SW 1271 (cell line): ENCODE measurements at places on chromosomes 16 and 17.

- no peak for DNase-seq
Measured at GRCh38 chr16:2785101-2785991, 2.0 kb downstream of the PRSS33 start.

DNA sequence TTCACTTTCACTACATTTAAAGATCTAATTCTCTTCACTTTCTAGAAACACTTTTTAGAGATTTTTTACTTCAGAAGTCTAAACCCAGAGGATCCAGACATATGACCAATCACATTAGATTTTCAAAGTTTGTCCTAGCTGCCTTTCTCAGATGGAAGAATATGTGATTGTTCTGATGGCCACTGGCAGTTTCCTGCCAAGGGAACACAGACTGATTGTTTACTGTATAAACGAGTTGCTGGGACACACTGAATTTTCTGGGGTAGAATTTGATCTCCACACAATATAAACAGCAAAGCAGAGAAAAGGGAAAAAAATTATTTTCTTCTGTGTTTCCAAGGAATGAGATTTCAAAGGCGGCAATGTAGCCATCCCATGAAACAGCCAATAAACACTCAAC, 480.0 kb downstream of the TOX3 start:
- no peak for DNase-seq

DNA sequence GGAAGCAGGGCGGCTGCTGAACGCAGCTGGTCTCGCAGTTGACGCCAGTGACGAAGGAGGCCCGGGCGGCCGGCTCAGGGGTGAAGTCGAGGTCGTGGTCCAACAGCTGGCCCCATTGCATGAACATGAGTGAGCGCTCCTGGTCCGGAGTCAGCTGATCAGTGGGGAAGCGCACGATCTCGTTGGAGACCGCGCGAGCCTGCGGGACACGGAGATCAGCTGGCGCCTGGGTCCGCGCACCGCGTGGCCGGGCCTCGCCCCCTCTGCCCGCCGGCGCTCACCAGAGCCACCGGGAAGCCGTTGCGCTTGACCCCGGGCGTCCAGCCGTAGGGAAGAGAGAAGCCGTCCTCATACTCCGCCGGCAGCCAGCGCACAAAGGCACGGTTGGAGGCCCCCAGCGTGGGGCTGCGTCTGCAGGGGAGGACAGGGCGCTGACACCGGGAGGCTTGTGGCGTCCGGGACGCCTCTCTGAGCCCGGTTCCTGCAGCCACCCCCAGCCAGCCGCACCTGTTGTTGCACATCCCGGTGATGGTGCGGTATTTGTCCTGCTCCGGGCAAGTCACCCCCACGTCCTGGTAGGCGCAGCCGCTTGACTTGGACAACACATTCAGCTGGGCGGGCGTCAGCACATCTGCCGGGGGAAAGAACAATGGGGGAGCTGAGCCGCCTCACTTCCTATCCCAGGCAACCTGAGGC, 1.6 kb downstream of the MPO start:
- DNase-seq: no peak

DNA sequence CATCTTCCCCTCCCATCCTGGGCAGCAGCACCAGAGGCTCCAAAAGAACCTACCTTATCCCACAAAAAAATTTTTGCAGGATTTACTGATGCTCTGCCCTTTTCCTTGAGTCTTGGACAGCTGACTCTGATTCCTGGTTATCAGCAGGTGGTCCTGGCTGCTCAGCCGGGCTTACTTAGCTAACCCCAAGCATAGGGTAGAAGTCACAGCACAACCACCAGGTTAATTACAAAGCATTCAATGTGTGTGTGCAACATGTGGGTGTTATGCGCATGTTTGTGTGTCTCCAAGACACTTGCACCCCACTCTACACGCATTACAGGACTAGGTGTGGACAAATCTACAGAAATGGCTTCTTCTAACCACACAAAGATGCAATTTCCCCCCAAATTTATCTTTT, 36.3 kb downstream of the PECAM1 start:
- DNase-seq: no peak

DNA sequence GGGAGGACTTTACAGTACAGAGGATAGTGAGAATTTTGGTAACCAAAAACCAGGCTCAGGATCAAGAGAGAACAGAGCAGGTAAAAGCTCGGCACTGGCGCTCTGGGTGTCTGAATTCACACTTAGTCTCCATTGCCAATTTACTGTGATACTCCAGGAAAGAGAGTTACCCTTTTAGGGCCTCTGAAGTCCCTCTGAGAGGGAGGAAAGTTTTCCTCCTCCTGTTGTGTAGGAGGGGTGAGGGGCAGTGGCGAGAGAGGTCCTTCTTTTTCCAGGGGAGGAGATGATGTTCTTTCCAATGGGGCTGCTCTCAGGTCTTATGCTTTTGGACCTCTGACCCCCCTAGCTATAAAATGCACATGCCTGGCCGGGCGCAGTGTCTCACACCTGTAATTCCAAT, 5.4 kb upstream of the TNS4 start:
- no peak for DNase-seq

DNA sequence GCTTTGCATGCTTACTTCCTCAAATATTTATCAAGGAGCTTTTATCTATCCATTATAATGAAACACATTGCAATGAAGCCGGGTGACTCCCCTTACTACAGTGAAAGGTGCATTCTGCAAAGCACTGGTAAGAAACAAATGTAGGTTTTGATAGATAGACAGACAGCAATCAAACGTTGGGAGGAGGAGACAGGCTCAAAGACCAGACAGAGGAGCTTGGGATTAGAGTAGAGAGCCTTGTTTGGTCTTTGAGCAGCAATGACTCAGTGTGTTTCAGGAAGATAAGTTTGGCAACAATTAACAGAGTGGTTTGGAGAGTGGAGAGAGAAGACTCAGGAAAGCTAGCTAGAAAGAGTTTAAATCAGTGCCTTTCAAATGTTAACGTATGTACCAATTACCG, 68.8 kb downstream of the ZNF18 start:
- no peak for DNase-seq

GRCh38 chr17:43671031-43671692, 9.4 kb upstream of the MEOX1 start:
- no peak for DNase-seq

DNA sequence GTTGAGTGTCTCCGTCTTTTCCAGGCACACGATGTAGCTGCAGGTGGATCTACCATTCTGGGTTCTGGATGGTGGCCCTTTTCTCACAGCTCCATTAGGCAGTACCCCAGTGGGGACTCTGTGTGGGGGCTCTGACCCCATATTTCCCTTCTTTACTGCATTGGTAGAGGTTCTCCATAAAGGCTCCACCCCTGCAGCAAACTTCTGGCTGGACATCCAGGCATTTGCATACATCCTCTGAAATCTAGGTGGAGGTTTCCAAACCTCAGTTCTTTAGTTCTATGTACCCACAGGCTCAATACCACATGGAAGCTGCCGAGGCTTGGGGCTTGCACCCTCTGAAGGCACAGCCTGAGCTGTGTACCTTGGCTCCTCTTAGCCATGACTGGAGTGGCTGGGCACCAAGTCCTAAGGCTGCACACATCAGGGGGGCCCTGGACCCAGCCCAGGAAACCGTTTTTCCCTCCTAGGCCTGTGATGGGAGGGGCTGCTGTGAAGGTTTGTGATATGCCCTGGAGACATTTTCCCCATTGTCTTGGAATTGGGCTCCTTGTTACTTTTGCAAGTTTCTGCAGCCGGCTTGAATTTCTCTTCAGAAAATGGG, 14.0 kb downstream of the ABCC1 start:
- no peak for DNase-seq

DNA sequence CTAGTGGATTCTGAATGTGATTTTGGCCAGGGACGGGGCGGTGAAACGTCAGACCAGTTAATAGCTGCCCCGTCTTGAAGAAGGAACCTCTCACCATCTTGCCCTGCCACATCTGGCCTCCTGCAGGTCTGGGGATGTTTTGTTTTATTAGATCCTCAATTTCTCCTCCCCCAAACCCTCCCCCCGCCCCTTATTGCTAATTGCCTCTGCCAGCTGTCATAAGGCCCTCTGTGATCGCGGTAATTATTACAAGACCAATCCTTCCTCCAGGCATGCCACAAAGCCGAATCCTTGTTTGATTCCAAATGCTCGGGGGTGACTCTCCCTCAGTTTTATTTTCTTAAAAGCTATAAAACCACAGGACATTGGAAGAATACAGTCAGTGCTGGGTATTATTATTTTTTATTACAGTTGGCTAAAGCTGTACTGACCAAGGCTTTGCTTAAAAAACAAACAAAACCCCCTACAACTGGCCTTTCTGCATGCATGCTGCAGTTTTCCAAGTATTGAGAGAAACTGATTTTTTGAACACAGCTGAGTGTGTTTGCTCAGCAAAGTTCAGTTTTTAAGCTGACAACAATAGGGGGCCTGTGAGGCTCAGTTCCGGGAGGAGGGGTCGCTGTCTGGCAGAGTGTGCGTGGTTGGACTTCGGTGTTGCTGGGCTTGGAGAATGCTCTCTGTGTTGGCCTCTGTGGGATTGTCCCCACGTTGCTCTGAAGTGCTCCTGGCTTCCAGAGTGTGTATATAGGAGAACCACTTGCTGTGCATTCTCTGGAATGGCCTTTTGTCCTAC, 1.7 kb downstream of the KSR1 start:
- DNase-seq: no peak

- DNase-seq: no peak
Measured at GRCh38 chr16:23679274-23679985, 741 bp downstream of the PLK1 start.

DNA sequence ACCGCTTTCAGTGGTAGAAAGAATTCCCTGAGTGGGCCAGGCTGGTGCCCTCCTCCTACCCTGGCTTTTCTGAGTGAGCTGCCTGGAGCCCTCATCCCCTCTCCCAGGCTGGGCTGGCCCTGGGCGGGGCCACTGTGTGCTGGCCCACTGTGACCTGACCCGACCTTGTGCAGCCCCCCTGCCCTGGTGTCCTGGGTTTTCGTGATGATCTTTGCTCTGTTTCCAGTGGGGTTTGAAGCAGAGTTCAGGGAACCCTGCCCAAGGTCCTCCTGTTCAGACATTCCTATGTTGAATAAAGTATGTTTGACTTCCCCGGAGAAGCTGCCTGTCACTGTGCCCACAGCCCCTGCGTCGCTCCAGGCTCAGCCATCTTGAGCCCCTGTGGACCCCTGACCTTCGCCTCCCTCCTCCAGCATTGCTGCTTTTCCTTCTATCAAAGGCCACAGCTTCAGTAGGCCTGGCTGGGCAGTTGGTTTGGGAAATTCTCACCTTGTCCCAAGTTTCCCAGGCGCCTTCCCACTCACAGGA, 13.7 kb upstream of the NAGLU start:
- DNase-seq: no peak

DNA sequence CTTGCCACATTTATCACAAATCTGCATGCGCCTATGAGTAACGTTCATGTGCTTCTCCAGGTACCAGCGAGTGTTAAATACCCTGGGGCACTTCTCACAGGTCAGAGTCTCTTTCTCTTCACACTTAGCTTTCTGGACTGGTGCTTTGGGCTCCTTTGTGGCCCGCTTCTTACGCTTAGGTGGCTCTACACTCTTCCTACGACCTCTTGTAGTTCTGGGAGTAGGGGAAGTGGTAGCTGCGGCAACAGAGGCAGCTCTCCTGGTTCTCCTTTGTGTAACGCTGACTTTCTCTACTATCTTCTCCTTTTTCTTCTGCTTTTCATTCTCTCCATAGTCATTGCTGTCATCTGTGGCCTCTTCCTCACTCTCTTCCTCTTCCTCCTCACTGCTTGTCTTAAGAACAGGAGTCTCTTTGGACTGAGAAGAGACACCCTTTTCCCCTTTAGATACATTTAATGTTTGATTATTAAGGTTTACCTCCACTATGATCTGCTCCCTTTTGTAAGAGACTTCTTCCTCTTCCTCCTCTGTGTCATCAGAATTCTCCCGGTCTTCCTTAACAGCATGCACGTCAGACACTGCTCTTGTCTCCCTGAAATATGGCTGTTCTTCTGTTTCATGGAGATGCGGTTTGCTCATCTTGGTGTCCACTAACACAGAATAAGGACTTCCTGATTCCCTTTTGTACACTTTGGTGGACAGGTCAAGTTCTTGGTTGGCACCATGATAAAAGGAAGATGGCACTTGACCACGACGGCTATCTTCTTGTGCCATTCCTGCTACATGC, 45.0 kb downstream of the ZNF652 start:
- DNase-seq: no peak

DNA sequence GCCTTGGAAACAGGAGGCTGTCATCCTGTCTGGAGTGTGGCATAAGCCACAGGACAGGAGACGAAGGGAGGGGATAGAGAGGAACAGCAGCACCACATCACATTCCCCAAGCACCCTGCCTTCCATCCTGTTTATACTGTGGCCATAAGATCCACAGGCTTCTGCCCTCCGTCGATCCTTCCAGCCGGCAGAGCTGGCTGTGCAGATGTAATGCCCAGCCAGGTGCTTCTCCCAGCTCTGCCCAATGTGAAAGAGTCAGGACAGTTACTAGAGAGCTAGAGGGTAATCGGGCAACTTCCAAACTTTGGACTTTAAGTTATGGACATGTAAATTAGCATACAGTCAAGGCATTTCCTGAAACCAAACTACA, 368.4 kb downstream of the SOX9 start:
- no peak for DNase-seq

DNA sequence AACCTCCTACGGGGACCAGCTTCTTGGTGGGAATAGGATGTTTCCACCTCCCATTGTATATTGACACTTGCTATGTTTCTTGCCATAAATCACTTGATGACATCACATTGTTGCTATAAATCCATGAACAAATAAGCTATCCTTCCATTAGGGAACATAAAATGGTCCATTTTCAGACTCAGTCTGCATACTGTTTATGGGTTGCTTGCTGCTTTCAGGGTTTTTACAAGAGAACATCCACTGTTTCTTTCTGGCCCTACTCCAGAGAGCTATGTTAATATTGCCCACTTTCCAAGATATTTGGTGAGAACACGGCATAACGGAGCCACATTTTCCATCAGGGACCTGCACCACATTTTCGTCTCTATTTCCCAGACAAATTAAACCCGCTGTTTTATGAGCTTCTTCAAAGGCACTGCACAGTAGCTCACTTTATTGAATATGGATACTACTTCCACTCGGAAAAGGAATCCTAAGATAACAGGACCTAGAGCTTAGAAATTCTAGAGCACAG, 800.2 kb downstream of the KCNJ2 start:
- no peak for DNase-seq

GRCh38 chr16:29763326-29763725, 14.7 kb upstream of the ZG16 start:
- no peak for DNase-seq

DNA sequence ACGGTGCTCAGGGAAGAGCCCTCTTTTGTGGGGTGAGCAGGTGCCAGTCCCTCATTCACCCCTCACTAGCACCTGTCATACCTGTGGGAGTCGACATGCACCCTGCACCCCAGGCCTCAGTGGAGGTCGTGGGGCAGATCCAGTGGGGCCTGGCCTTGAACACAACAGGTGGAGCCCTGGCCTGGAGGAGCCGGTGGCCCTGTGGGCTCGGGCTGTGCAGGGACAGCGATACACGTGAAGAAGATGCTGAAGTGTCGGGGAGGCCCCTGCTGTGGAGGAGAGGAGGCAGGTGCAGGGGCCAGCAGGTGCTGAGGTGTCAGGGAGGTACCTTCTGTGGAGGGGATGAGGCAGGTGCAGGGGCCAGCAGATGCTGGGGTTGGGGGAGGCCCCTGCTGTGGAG, 31.8 kb downstream of the ZNF750 start:
- no peak for DNase-seq

GRCh38 chr16:78290395-78290794, 190.9 kb downstream of the WWOX start:
- no peak for DNase-seq

- no peak for DNase-seq
Measured at GRCh38 chr16:2879854-2880508, 3.0 kb upstream of the FLYWCH2 start.
